ENCODE measurements at places on chromosomes 2 and 18.
A peak's percentile ranks its signal among the peaks of the same experiment; 100 is the strongest.

- DNase-seq = no peak
These were observed 79.7 kb downstream of the PRKCE start for GRCh38 chr2:45731141-45731540.

DNA sequence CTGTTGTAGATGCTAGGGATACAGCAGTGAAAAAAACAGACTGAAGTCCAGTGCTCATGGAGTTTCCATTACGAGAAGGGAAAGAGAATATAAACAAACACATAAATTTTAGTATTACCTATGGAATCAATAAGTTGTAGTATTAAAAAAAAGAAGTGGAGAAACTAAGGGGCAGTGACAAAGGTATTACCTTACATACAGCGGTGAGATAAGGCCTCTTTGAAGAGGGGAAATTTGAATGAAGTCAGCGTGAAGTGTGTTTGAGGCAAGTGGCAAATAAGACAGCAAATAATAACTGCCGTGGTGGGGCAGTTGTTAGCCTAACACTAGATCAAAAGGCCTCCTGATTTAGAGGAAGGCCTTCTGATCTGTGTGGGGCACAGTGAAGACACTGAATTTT is 57.9 kb downstream of the TLK1 start:
- no peak for DNase-seq

- DNase-seq = peak; percentile 83
These were observed 410 bp upstream of the TGIF1 start for GRCh38 chr18:3449512-3450011.

GRCh38 chr18:61062258-61062657 is 271.0 kb upstream of the CDH20 start:
- DNase-seq = no peak

- DNase-seq = no peak
These were observed 194.9 kb upstream of the HDAC4 start for GRCh38 chr2:239595726-239596125.

GRCh38 chr18:67132919-67133318 is 383.6 kb downstream of the DSEL start:
- DNase-seq = no peak

DNA sequence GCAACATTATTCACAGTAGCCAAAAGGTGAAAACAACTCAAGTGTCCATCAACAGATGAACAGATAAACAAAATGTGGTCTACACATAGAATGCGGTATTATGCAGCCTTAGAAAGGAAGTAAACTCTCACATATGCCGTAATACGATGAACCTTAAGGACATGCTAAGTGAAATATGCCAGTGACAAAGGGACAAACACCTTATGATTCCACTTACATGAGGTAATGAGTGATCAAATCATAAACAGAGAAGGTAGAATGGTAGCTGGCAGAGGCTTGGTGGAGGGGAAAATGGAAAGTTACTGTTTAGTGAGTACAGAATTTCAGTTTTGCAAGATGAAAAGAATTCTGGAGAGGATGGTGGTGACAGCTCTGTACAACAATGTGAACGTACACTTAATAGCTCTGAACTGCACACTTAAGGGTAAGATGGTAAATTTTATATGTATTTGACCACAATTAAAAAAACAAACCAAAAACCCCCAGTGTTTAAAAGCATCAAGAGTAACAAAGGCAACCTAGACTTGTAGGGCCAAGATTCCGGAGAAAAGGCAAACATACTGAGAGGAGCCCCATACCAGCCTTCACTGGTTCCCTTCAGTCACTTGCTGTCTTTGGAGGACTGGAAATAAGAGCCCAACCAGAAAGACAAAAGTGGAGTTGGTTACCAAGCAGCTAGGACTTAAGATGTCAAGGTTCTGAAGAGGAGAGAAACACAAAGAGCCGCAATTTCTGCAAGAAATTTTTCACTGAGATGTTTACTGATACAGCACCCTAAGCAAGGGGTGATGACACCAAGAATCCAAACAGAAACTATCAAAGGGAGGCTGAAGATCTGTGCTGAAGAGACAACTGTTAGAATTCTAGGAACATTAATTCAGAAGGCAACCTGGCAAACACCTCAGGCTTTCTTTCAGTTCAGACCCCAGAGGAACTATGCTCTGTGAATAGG is 61.3 kb downstream of the CUL3 start:
- DNase-seq = no peak

- no peak for DNase-seq
These were observed 8.4 kb downstream of the FLACC1 start for GRCh38 chr2:201348758-201349157.

DNA sequence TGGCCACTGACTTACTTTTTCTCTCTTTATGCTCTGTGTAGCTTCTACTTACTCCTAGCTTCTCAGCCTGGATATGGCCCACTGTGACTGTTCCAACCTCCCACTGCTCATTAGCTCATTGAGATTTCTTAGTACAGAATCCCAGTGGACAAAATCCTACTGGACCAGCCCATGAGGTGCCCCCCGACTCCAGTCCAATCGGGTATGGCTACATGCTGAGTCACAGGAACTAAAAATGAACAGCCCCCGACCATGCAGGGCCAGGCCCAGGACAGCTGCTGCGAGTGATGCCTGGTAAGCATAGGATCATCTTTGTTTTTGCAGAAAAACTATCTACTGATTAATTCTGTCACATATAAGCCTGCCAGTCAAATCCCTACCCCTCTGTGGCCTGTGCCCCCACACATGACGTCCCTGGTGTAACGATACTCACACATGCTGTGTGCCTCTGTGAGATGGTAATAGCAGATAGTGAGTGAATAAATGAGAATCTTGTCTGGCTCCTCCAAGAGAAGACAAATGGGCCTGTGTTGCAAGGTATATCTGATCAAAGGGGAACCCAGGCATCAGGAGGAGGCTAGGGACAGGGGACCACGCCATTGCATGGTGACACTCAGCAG is 85.9 kb upstream of the KLF7 start:
- peak; percentile 68 for DNase-seq

GRCh38 chr2:84942964-84943421 is 28.0 kb upstream of the KCMF1 start:
- no peak for DNase-seq

- DNase-seq = no peak
These were observed 4.8 kb downstream of the DHRS9 start for GRCh38 chr2:169073963-169074751.

GRCh38 chr18:4125627-4126230 is 329.4 kb downstream of the DLGAP1 start:
- no peak for DNase-seq

GRCh38 chr2:219210196-219210885 is 3.8 kb downstream of the ZFAND2B start:
- DNase-seq = no peak

GRCh38 chr18:31791817-31792579 is 31.3 kb upstream of the SLC25A52 start:
- DNase-seq = no peak

DNA sequence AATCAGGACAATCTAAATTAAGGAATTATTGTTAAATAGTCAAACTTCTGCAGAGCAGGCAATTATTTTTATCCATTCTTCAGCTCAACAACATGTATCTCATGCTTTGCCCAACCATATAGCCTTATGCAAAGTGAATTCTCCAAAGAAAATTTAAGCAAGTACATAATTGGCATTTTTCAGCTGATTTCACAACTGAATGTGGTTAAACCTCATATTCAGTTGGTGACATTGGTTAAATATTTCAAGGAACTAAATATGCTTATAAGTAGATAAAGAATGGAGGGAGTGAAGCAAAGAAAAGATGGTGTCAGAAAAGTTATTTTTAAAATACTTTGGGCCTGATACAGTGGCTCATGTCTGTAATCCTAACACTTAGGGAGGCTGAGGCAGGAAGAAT is 816.2 kb downstream of the NRXN1 start:
- DNase-seq = no peak

- no peak for DNase-seq
These were observed 270.8 kb downstream of the ZEB2 start for GRCh38 chr2:144249035-144249637.

GRCh38 chr2:241540771-241541561 is 17.6 kb upstream of the BOK start:
- DNase-seq = peak; percentile 85

DNA sequence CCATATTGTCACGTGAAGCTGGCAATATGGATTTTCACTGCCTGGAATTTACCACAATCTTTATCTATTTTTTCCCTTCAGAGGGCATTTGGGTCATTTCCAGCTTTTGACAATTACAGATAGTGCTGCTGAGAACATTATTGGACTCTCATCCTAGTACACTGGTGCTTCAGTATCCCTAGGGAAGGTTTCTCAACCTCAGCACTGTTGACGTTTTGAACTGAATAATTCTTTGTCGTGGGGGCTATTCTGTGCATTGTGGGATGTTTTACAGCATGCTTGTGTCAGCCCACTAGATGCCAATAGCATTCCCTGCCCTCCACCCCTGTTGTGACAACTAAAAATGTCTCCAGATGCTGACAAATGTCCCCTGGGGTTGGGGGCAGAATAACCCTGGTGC is 185.7 kb downstream of the TPGS2 start:
- DNase-seq = no peak

- DNase-seq = peak; percentile 15
These were observed 45.2 kb downstream of the ITGA6 start for GRCh38 chr2:172472446-172473033.
